Activated CD4-positive, alpha-beta T cell treated with anti-CD3 and anti-CD28 coated beads for 36 hours (primary cell): ENCODE measurements at places on chromosomes 2 and 18. TPM values are rescaled to one million over a fixed set of nuclear protein-coding genes. Genes with fewer than 3 reads are reported as not detected.

The VSNL1 gene
- total RNA-seq: not detected

The ARHGAP25 gene
- 73.2 TPM for total RNA-seq

The DSC3 gene
- not detected for total RNA-seq

DNA sequence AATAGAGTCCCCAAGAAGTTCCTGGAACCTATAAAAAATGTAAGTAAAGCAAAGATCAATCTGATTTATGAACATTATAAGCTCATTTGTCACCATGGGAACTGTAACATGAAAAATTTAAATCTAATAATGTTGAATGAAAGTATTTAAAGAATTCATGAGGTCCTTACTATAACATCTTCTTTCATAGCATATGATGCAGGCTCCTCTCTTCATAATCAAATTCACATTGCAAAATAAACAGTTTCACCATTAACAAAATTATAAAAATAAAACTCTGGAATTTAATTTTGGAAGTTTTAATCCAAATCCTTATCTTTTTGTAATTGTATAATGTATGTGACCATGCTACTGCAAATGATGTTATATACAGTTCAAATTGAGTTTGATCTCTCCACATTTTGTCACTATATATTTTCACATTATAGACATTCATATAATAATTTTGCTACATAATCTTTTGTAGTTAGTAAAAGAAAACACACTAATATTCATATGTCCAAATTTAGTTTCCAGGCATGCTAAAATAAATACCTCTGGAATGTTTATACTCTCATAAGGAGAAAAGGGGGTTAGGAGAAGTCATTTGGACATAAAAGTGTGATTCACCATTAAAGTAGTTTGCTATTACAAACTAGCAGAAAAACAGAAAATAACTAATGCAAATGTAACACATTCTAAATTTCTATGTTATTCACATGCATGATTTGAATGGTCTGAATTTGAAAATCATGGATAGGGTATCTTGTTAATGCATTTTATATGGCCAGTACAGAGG is 954.1 kb downstream of the DSC3 start:
- no peak for DNase-seq

DNA sequence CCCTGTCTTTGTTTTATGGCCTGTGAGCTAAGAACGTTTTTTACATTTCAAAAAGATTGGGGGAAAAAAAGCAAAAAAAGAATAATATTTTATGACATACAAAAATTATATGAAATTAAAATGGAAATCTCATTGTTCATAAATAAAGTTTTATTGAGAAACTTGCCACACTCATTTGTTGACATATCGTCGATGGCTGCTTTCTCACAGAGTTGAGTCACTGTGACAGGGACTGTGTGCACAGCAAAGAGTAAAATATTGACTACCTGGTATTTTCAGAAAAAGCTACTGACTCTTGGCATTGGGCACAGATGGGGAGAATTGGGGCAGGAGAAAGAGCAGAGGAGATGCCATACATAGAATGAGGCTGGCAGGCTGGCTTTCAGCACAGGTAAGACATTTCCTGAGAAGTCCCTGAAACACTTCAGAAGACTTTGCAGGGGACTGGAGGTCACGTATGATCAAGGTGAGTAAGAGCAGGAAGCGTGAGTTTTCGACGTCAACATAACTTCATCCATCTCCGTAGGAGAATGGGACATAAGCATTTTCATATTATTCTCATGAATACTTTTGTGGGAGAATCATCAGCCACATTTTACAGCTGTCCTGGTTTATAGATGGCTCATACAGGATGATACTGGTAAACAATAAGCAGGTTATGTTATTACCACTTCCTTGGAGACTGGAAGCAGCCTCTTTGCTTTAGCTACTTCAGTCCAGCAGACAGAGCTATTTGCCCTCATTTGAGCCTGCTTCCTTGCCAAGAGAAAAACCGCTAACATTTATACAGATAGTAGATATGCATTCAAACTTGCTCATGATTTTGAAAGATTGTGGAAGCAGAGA is 32.5 kb upstream of the PUM2 start:
- DNase-seq: no peak

- DNase-seq: no peak
Observed at GRCh38 chr18:25190472-25190871, 161.5 kb downstream of the ZNF521 start.

DNA sequence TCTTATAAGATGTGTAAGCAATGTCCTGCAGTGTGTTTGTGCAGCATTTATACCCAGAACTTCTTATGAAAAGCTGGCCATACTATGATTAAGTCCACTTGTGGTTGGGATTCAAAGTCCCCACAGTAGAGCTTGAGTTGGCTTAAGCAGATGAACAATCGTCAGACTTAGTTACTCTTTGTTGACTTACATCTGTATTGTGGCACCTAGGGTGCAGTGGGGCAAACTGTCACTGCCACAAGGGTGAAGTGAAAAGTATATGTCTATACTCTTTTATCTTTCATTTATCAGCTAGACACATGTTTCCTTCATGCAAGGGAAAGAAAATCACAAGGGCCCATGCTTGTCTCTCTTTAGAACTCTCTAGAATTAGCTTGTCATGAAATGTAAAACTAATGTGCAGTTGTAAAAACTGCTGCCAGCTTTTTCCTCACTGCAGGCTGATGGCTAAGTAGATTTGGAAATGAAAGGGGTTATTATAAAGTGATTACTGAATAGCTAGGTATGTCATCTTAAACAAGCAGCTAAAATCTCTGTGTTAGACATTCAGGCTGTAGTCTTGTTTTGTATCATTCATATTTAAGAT is 474.5 kb downstream of the PTPRM start:
- no peak for DNase-seq

DNA sequence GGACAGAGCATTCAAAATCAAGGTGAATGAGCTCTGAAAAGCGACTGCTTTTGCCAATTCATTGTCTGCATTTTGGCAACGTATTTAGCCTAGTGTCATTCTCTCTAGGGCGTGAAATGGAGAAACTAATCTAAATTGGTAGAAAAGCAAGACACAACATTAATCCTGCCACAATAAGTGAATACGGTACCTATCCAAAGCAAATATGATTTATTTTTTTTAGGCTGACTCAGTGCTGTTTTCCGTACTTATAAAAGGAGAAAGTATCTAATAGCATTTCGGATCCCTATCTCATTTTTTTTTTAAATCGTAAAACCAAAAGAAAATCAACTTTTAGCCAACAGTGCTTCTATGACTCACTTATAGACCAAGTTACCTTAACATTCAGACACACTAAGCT is 672.5 kb downstream of the LRP1B start:
- DNase-seq: no peak

- DNase-seq: no peak
Observed at GRCh38 chr2:151860210-151860609, 32.0 kb upstream of the ARL5A start.

DNA sequence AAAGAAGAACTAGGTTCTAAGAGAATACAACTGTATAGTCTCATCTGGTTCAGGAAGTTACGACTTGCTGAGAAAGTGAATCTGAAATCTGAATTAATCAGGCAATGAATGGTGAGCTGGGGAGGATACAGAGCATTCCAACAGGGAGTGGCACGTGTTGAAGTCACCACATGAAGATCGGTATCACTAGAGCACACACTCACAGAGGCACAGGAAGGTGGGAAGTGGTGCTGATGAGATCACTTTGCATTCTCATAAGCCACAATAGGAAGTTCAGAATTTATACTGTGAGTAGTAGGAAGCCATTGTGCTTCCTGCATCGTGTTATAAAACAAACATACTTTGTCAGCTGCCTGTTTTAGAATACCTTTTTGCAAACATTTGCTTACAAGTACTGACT is 615.0 kb upstream of the DDX18 start:
- DNase-seq: no peak

DNA sequence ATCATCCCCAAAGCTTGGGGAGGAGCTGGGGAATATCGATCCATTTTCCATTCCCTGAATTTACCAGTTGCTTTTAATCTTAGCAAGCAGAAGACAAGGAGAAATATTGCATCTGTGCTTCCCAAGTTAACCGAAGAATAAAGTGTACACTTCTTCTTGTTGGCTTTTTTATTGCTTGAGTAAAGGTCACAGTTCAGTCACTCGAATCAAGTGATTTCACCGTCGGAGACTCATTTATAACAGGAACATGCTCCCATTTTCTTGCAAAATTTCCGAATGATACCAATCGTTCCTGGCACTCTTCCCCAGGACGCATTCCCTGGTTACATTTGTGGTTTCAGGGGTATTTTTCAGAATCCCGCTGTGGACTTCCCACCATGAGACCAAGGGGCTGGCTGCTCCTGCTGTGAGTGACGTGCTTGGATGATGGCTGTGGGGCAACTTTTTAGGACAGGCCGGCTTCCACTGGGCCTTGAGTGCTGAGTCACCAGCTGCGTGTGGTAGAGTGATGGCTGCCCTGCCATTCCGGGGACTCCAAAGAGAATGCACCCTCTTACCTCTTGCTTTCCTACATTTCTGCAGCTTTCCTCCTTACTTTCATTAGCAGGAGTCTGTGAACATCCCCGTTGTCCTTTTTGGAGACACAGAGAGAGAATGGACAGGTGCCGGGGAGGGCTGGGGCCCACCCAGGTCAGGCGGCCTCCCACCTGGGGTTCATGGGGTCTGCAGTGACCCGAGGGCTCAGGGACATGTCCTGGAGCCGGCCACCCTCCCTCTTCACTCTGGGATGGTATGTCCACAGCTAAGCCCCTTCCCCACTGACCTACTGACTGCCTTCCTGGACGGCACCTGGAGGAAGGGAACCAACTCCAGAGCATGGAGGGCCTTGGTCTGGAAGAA is 60.7 kb upstream of the HDAC4 start:
- no peak for DNase-seq

- DNase-seq: no peak
Observed at GRCh38 chr2:235051436-235052260, 99.8 kb downstream of the SH3BP4 start.

- DNase-seq: no peak
Observed at GRCh38 chr2:134625311-134625710, 93.5 kb downstream of the TMEM163 start.

DNA sequence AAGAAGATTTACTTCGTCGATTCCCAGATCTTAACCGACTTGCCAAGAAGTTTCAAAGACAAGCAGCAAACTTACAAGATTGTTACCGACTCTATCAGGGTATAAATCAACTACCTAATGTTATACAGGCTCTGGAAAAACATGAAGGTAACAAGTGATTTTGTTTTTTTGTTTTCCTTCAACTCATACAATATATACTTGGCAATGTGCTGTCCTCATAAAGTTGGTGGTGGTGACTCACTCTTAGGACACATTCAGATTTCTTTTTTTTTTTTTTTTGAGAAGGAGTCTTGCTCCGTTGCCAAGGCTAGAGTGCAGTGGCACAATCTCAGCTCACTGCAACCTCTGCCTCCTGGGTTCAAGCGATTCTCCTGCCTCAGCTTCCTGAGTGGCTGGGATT is 26.8 kb downstream of the MSH2 start:
- no peak for DNase-seq

GRCh38 chr2:55952415-55952814 is 28.8 kb upstream of the EFEMP1 start:
- DNase-seq: no peak

DNA sequence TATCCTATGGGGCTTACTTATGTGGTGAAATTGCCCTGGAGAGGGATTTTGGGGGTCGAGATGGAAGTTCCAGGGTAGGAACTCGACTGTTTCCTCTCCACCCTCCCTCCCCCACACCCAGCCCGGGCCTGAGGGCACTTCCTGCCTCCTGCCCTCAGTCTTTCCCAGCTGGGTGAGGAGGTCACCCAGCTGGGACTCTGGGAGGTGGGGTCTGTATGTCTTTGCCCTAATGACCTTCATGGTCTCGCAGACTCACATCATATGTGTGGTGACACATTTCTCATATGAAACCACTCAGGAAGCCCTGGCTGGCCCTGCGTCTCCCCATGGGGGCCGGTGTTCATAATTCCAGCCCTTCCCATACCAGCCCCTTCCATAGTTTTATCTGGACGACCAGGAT is 12.4 kb downstream of the ATOH8 start:
- DNase-seq: no peak
